Immature natural killer cell (primary cell): ENCODE measurements at places on chromosomes 11 and 22.

DNA sequence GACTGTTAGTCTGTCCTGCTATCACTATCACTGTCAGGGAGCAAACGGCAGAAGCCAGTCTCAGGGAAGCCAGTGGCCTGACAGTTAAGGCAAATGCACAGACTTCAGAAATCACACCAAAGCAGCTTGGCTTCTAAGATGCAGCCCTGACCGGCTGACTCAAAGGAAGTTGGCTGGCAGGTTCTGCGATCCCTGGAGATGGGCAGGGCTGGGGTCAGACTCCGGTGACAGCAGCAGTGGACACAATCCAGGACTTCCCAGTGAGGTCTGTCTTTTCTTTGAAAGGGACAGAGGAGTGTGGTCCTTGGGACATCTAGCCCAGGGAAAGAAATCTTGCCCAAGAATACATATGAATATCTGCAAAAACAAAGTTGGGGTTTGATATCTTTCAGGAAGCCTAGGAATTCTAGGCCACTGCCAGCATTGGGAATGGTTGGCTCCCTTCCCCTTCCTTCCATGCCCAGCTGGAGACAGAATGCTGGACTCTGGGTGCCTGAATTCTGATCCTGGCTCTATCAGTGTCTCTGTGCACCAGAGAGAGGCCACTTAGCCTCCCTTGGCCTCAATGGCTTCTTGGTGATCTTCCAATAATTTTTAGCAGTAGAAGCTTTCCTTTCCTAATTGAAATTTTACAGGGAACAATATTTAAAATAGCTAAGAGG, 108.9 kb downstream of the KIRREL3 start:
- no peak for DNase-seq

DNA sequence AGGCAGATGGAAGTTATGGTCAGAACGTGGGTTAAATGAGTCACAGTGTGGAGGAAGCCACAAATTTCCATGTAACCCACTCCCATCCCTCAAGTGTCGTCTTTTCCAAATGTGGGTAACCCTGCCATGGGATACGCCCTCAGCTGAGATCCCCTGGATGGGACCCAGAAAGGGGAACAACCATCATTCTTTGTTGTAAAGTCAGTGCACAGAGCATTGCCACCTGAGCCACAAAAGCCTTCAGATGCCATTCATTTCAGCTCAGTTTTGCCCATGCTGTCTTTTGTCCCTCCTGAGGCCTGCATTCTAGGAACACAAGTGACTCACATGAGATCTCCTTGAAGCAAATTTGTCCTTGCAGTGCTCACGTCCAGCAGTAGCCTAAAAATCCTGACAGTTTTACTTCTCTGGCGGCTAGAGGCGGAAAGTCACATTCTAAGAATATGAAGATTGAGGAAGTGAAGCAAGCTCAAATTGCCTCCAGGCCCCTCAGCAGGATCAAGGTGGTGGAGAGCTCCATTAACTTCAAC, 30.6 kb downstream of the MMP13 start:
- no peak for DNase-seq

- no peak for DNase-seq
Measured at GRCh38 chr11:32262367-32262766, 171.5 kb downstream of the RCN1 start.

DNA sequence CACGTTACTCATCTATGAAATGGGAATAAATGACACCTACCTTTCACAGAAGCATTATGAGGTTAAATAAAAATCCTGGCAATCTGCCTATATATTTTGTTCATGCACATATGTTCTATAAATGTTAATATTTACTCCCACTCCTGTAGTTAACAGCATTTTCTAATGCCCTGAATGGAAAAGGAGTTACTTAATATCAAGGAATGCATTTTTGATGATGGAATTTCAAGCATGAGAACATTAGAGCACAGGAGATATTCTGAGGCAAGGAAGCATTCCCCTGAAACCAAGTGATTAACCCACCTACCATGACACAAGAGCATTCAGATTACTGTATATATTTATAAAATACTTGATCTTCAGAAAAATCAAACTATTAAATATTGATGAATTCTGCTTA, 102.1 kb downstream of the ARHGAP32 start:
- DNase-seq: no peak

DNA sequence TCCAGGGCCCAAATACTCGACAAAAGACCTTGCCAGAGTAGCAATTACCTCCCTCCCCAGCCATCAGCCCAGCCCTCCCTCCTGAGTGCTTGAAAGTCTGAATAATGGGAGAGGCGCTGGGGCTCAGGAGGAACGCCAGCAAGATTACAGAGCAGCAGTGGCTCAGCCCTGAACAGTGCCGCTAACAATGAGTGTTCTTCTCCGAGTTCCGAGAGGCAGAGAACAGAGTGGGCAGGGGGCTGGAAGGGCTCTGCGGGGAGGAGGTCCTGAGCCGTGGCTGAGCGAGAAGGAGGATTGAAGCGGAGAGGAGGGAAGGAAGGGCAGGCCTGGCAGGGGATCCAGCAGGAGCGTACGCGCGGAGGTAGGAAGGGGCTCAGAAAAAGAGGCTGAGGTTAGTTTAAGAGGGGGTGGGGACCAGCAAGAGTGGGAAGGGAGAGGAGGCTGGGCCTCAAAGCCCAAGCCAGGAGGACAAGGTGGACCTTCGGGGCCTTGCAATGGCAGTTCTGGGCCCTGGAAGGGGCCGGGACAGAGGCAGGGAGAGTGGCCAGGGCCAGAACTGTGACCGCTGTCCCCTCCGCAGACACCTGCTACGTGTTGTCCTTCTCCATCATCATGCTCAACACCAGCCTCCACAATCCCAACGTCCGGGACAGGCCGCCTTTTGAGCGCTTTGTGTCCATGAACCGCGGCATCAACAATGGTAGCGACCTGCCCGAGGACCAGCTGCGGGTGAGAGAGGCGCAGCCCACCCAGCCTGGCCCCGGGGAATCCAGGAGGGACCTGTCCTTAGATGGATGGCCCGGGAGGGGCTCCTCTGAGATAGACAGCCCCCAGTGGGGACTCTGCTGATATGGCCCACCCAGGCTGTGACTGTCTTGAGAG, 20.6 kb downstream of the CYTH4 start:
- no peak for DNase-seq

DNA sequence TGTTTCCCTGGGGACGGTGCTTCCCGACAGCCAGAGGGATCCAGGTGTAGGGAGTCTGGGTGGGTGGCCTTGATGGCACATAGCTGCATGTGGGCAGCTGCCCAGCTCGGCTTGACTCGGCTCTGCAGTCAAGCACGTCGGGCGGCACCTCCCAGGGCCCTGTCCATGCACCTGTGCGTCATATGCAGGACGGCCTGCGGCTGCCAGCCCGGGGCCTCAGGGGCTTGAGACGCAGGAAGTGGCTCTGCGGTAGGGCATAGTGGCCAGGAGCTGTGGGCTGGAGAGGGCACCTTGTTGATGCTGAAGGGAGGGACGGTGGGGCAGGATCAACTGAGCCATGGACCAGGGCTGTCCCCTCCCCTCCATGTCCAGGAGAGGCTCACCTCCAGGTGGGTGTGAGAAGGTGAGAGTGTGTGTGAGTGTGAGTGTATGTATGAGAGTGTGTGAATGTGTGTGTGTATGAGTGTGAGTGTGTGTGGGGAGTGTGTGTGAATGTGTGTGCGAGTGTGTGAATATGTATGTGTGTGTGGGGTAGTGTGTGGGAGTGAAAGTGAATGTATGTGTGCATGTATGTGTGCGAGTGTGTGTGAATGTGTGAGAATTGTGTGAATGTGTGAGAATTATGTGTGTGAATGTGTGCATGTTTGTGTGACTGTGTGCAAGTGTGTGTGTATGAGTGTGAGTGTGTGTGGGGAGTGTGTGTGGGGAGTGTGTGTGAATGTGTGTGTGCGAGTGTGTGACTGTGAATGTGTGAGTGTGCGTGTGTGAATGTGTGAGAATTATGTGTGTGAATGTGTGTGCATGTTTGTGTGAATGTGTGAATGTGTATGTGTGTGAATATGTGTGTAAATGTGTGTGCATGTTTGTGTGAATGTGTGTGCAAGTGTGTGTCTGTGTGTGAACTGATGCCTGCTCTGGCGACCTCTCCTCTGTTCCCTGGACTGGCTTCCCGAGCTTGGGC, 5.7 kb upstream of the SUN2 start:
- DNase-seq: peak; percentile 47

DNA sequence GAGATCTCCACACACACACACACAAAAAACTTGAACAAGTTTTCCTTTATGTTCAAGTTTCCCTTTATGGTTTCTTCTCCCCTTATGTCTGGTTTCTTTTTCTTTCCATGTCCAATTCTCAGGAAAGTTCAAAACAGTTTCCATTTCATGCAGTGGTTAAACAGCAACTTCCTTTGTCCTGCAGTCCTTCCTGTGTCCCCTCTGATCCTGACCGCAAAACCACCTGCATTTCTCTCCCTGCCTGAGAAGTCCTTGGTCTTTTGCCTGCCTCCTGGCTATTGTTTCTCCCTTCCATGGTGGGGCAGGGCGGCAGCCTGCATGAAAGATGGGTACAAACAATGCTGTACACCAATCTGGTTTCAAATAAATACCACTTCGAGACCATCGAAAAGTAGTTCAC, 58.3 kb upstream of the SORL1 start:
- no peak for DNase-seq

GRCh38 chr11:130162733-130163132, 3.2 kb downstream of the ST14 start:
- DNase-seq: no peak

DNA sequence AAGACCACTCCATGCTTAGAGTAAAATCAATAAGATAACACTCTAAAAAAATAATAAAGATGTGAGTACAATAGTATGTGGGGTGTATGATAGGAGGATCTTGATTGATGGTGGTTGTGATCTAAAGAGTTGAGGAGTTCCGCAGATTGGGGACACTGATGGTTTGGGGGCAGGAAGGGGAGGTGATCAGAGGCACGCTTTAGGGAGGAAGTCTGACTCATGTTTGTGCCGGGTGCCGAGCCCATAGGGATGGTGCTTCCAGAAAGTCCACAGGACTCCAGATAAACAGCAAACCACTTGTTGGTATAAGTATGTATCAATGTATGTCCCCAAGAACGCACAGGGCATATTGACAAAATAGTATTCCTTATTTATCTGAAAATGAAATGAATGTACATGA, 27.5 kb downstream of the LINC01488 start:
- DNase-seq: no peak

DNA sequence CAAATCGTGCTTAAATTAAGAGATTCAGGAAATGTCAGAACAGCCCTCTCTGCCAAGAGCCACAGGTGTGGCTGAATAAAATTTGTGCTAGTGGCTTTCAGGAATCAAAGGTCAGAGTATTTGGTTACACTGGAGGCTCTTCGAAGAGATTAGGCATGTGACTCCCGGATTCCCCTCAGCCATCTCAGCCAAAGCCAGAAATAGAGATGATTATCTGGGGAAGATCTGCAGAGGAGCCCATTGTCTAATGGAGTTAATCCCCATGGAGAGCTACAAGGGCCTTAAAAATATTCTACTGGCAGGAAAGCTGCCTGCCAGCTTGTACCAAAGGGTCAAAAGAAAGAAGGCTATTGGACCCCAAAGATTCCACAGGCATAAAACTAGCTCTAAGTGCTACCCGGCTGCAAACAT, 1259.5 kb downstream of the TBC1D22A start:
- no peak for DNase-seq

- no peak for DNase-seq
Measured at GRCh38 chr11:132472411-132473172, 1059.7 kb downstream of the OPCML start.

GRCh38 chr22:37545703-37546436, 14.4 kb upstream of the CDC42EP1 start:
- no peak for DNase-seq

DNA sequence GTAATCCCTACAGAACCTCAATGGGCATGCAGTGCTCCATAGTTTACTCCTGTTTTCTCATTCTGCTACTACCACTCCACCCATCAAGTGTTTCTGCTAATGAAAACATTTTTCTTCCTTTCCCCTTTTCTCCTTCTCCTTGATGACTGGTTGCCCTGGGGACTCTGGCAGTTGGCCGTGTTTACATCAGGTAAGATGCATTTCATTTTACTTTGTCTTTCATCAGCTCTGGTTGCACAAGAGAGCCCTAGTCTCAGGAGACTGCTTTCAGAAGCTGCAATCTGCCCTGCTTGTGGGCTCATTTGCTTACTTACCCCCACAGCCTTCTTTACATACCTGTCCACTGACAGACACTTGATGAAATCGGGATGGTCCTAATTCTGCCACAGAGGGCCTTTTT, 19.6 kb upstream of the LIMK2 start:
- no peak for DNase-seq

DNA sequence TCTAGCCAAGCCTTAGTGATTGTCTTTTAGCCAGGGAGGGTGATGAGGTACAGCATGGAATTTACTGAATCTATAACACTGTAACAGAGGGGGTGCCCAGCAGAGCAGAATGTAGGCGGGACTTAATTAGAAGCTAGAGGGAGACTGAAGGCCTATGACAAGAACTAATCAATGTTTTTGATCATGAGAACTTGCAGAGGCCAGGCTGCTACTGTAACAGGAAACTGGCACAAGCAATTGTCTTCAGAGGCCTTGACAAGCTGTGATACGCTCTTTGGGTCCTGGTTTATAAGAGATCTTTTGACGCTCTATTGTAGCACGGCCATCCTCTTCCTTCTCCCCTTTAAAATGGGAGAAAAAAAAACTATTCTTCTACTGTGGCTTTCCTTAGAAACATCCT, 1297.3 kb downstream of the JRKL start:
- DNase-seq: no peak

DNA sequence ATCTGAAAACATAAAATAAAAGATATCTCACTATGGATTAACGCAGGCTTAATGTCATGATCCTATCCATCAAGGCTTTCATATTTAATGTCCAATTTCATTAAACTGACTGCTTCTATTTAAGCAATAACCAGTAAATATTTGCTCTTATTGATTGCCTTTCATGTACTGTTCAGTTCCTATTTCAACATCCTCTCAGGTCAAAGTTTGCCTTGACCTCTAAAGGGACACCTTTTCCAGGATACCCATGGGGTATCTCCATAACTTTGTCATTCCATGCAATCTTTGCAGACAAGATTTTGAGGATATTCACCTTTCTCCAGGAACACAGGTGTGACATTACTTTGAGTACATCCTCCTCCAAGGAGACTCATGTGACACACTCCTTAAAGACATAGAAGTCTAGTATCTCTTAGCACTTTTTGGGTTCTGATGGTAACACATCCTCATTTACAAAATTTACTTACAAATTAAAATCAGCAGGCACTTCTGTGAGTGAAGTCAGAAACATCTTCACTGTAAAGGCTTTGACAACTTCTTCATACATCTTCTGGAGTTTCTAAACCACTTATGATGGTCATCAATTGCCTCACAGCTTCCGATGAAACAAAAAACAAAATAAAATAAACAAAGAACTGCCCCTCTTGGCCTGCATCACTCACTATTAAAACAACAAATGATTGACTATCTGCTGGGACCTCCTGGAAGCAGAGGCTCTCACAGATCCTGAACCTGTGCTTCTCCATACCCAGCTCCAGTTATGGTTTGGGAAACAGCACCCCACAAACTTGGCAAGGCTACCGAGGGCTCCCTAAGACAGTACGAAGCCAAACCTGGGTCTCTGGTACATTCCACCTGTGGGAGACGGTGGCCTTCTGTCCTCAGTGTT, 7.0 kb upstream of the SLC22A25 start:
- no peak for DNase-seq

DNA sequence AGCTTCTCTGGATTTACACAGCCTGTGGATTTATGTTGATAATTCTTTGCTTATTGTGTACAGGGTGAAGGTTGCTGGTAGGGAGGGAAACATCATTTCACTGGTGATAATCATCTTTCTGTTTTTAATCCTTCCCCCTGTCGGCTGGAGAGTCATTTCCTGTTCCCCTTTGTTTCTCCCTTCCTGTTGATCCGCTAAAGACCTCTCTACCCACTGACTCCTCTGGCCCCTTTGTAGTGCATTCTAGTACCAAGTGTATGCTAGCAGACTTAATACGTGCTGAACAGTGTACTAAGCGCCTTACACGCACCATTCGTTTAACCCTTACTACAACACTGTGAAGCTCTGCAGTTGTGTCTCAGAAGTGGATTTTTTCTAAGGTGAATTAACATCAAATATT, 19.0 kb upstream of the OR9Q1 start:
- DNase-seq: no peak
